ENCODE measurements at places on chromosomes 16 and 17.

- peak; percentile 26 for DNase-seq
These were observed 119.0 kb downstream of the SPECC1 start for GRCh38 chr17:20128036-20128667.

DNA sequence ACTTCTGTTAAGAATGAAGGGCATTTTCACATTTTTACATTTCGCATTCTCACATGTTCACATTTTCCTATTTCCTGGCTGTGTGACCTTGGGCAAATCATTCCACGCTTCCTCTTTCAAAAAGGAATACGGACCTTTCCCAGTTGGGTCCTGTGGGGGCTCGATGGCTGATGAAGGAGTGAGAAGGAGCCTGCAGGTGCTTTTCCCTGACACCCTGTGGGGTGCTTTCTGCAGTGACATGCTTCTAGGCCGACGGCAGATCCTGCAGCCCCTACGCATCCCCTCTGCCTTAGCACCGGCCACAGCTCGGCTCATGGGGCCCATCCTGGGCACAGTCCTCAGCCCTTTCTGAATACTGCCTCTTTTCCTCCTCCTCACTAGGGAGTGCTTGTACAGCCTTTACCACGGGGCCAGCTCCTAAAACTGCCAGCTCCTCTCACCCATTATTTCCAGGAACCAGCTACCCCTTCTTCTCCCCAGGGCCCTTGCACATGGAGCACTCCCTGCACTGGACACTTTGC lies 91.0 kb downstream of the FOXL1 start:
- DNase-seq = no peak

DNA sequence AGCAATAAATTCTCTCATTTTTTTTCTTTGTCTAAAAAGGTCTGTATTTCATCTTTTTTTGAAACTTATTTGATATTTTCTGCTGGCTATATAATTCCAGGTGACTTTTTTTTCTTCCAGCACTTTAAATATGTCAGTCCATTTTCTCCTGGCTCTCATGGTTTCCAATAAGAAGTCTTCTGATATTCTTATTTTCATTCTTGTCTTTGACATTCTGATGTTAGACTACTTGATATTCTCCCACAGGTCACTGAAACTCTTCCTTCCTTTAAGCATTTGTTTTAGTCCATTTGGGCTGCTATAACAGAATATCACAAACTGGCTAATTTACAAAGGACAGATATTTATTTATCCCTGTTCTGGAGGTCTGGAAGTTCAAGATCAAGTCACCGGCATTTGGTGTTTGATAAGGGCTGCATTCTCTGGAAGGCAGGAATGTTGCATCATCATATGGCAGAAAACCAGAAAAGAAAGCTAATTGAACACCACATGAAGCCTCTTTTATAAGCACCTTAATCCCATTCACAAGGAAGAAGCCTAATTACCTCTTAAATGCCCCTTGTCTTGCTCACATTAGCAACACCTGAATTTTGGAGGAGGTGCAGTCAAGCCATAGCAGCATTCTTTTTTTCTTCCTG lies 242.1 kb upstream of the TNRC6C start:
- no peak for DNase-seq

GRCh38 chr16:74309789-74310781 lies 13.5 kb downstream of the PSMD7 start:
- DNase-seq = peak; percentile 39

- no peak for DNase-seq
These were observed 13.0 kb upstream of the DHRS11 start for GRCh38 chr17:36578671-36579070.

DNA sequence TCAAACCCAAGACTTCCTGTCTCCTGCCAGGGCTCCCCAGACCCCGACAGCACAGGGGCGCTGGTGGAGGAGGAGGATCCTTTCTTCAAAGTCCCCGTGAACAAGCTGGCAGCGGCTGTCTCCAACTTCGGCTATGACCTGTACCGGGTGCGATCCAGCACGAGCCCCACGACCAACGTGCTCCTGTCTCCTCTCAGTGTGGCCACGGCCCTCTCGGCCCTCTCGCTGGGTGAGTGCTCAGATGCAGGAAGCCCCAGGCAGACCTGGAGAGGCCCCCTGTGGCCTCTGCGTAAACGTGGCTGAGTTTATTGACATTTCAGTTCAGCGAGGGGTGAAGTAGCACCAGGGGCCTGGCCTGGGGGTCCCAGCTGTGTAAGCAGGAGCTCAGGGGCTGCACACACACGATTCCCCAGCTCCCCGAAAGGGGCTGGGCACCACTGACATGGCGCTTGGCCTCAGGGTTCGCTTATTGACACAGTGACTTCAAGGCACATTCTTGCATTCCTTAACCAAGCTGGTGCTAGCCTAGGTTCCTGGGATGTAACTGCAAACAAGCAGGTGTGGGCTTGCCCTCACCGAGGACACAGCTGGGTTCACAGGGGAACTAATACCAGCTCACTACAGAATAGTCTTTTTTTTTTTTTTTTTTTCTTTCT lies 8.1 kb downstream of the SERPINF1 start:
- no peak for DNase-seq

- DNase-seq = no peak
These were observed 215.0 kb upstream of the ZFHX3 start for GRCh38 chr16:73262931-73263330.

DNA sequence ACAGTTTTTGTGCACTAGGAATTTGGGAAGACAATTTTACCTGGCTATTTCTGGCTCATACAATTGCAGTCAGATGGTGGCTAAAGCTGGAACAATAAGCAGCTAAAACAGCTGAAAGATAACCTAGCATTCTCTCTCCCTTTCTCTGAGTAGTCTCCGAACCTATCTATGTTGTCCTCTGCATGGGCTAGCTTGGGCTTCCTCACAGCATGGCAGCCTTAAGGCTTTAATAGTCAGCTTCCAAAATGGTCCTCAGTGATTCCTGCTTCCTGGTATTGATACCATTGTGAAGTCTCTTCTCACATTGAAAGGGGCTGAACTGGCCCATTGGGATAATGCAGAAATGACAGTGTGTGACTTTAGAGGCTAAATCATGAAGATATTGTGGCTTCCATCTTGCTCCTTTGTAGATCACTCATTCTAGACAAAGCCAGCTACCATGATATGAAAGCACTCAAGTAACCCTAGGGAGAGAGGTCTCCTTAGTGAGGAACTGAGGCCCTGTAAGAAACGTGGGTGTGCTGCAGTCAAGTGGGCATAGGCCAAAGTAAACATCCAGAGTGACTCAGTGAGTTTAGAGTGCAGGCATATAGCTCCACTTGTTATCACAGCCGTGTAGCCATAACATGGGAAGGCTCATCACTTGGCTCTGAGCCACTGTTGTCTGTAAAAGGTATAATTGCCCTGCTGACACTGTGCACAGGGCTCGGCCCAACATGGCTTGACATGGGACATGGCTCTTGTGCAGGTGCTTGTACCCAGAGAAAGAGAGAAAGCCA lies 5.5 kb upstream of the VKORC1 start:
- DNase-seq = no peak

- no peak for DNase-seq
These were observed 132.3 kb upstream of the CDH11 start for GRCh38 chr16:65254144-65254543.

DNA sequence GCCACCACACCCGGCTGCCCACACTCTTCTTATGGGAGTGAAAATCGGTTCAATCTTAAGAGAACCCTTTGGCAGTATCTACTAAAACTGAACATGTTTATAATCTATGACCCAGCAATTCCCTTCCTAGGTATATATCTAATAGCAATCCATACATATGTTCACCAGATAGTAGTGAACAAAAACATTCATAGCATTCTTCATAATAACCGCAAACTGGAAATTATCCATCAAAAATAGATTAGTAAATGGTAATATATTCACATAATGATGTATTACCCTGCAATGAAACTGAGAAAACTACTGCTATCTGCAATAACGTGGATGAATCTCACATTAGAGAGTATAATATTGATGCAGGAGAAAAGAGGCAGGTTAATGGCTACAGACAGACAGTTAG lies 23.1 kb downstream of the COPRS start:
- no peak for DNase-seq

DNA sequence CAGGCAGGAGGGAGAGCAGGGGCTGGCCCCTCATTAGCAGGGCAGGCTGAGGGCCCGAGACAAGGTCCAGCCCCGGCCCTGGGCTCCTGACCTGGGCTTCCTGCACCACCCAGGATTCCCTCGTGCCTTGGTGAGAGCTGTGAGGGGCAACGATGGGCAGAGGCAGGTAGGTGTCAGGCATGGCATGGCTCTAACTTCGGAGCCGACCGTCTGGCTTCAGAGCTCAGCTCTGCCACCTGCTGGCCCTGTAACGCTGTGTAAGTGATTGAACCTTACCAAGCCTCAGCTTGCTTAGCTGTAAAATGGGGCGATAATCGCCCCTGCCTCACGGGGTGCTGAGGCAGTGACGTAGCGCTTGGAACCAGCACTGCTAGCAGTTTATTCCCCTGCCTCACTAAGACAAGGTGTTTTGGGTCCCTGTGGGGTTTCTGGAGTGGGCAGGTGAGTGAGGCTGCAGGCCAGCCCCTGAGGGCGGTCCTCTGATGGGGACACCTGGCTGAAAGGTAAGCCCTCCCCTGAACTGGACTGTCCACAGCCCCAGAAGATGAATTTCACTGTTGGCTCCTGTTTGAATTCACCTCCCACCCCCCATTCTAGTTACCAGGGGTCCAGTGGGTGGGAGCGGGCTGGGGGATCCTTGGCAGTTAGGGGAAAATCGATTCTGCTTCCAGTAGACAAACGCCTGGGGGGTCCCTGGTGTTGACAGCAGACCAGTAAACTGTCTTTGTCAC lies 184.8 kb upstream of the GSE1 start:
- DNase-seq = no peak

DNA sequence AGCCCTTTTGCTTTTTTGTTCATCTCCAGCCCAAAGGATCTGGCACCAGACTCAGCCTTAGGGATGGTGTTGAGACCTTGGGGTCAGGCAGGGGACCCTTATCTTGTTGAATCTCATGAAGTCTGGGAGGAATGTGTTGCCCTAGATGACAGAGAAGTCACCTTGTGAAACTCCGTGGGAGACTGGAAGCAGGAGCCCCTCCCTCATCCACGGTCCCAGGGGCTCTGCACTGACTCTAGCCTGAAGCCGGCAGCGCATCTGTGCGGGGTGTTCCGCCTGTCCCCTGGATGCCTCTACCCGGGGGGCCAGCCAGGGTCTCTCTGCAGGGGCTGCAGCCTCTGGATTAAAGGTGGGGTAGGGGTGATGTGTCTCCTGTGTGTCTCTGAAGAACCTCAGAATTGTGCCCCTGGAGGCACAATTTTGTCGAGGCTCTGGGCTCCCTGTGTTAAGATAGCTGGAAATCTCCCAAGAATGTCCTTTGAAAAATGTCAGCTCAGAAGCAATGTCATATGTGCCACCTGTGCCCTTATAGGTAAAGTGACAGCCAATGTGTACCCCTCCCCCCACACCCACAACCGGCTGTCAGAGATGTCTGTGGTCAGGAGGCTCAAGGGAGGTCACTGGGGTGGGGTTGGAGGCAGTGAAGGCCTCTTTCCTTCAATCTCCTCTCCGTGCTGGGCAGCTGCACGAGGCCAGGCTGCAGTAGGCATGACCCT lies 32.1 kb upstream of the CDC42EP4 start:
- no peak for DNase-seq

- no peak for DNase-seq
These were observed 15.2 kb downstream of the ANKRD40 start for GRCh38 chr17:50692448-50693035.

DNA sequence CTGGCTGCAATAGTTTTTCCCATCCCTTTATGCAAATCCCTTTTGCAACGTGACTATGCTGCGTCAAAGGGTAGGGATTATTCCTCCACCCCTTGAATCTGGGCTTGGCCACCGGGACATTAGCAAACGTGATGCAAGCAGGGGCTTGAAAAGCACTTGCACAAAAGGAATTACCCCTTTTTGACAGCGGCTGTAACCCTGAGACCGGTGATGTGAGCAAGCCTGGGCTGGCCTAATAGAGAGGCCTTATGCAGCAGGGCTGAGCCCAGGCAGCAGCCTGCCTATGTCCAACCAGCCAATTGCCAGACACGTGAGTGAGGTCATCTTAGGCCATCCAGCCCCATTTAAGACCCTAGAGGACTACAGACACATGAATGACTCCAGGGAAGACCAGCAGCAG lies 30.4 kb upstream of the PAFAH1B1 start:
- no peak for DNase-seq

- peak; percentile 54 for DNase-seq
These were observed 107.0 kb upstream of the CACNG5 start for GRCh38 chr17:66727634-66728570.

GRCh38 chr17:57463103-57463885 lies 207.0 kb downstream of the MSI2 start:
- no peak for DNase-seq

- peak; percentile 82 for DNase-seq
These were observed 6.6 kb downstream of the TRAF4 start for GRCh38 chr17:28750178-28751047.

GRCh38 chr16:25052151-25052511 lies 37.0 kb upstream of the ARHGAP17 start:
- DNase-seq = no peak

Measured in NCI-H446 (cell line).